ENCODE measurements at places on chromosomes 7 and 10.

DNA sequence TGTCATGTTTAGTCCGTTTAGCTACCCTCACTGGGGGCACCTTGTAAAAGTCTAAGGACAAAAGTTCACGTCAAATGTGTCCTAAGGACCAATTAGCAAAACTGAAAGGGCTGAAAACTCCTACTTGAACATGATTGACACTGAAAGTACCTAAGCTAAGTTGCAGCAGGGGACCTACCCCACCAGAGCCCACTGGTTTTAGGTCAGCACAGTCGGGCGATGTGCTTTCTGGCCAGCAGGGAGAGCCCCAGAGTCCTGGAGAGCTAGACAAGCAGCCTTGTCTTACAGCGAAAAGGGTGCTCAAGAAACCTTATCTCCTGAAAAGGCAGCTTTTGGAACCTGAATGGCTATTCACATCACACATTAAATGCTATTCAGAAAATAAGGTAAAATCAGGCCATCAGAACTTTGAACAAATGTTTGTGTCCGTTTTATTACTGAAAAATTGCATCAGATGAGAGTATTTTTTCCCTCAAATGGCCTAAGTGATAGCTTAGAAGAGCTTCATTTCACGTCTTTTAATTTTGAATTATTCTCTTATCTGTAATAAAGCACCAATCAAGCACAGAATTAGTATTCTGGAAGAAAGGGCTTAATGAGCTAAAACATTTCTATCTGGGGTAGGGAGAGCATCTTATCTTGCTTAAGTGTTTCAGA is 52.2 kb upstream of the MKI67 start:
- no peak for DNase-seq

- no peak for DNase-seq
Observed at GRCh38 chr7:44977959-44978335, 868 bp downstream of the MYO1G start.

DNA sequence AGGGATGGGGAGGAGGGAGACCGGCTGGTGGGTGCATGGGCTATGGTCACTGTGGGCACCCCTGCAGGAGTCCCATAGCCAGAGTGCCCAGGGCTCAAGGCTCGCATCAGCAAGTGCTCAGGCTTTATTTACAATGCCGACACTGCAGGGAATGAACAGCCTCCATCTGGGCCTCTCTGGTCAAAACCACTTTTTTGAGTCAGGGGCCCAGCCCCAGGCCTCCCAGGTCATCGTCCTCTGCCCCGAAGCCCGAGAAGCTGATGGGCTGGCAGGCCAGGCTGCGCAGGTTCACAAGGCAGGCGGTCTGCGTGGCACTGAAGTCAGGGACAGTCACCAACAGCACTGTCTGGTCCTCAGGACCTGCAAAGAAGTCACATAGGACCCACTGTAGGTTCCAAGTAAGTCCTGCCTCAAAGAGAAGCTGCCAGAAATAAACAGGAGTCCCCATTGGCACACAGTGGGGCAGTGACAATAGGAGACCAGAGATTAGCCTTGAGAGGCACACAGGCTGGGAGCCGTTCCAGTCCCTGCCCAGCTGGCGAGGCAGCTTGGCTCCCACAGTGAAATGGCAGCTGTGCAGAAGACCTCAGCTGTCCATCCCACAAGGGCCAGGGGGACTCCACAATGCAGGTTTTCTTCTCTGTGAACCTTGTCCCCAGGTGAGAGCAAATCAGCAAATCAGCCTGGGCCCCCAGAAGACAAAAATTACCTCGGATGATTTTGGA is 8.6 kb downstream of the POLD2 start:
- DNase-seq, result no peak

GRCh38 chr7:91373111-91373800 is 109.0 kb downstream of the FZD1 start:
- no peak for DNase-seq

DNA sequence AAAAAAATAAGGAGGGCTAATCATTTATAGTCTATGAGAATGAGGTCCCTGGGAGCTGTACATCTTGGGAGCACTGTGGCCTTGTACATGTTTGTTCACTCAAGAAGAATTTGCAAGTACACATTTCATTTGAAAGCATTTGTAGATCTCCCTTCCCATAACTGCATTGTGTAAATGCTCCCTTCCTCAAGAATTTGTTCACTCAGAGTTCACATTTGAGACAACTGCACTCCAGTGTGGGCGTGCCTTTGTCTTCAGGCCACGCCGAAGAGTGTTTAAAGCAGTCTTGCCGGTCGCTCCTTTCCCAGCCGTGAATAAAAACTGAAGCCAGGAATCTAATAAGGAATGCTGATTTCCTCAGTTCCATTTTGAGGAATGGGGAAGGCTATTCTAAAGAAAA is 291.1 kb upstream of the LYZL1 start:
- DNase-seq, result no peak

DNA sequence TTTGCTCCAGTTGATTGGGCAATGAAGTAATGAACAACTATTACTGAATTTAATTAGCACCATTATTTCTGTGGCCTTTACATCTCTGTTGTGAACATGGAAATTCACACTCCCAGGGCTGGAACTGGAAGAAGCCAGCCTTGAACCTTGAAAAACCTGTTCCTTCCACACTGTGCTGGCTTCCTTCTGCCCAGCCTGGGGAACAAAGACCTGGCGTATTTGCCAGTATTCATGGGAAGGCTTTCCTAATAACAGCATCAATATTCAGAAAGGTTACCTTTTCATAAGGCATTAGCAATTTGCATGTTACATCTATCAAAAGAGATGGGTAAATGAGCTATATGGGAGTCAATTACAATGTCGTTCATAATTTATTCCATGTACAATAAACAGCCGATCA is 1.3 kb downstream of the C10orf90 start:
- no peak for DNase-seq

DNA sequence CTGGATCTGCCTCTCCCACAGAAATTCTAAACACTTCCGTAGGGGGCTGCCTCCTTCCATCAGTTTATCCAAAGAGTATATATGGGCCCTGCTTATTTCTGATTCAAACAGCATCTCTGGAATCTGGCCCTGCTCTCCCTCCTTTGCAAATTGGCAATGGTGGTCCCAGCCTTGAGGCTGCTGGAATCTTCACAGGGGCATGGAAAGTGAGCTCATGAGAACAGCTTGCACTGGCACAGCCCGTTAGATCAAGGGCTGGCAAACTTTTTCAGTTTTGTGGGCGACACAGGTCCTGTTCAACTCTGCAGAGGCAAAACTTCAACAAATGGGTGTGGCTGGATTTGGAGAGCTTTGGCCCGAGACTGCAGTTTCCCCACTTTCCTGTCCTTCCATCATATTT is 526.9 kb downstream of the KCNMA1 start:
- DNase-seq, result no peak

DNA sequence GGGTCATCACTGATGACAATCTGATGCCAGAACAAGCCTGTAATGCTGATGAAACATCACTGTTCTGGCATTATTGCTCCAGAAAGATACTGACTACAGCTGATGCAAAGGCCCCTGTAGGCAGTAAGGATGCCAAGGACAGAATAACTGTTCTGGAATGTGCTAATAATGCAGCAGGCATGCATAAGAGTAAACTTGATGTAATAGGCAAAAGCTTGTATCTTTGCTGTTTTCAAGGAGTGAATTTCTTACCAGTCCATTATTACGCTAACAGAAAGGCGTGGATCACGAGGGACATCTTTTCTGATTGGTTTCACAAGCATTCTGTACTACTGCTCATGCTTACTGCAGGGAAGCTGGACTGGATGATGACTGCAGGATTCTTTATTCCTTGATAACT is 18.7 kb downstream of the LCOR start:
- peak; percentile 82 for DNase-seq

DNA sequence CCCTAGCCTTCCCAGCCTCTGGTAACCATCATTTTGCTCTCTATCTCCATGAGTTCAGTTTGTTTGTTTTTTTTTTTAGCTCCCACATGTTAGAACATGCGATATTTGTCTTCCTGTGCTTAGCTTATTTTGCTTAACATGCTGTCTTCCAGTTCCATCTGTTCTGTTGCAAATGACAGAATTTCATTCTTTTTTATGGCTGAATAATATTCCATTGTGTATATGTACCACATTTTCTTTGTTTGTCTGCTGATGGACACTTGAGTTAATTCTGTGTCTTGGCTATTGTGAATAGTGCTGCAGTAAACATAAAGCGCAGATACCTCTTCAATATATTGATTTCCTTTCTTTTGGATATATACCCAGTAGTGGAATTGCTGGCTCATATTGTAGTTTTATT is 21.0 kb downstream of the DLD start:
- DNase-seq, result no peak

GRCh38 chr7:116524609-116525297 is at the start of gene CAV1:
CAV1 (plus strand) TSS chr7:116525036; CDS start chr7:116525063, 27 bp downstream.
- peak; percentile 79 for DNase-seq

DNA sequence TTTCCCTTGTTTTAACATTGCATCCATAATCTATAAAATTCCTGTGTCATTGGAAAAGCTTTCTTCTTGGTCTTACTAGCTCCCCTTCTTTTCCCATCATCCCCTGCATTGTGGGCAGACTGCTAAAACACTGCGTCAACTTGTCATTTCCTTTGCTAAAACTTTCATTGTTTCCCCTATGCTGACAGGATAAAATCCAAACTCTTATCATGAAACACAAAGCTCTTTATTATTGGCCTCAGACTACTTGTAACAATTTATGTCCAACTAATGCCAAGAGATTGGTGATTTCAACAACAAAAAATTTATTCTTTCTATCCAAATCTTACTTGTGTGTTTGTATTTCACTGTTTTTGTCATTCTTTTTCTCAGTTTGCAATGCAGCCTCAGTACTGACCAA is 339.1 kb downstream of the HGF start:
- DNase-seq, result no peak

DNA sequence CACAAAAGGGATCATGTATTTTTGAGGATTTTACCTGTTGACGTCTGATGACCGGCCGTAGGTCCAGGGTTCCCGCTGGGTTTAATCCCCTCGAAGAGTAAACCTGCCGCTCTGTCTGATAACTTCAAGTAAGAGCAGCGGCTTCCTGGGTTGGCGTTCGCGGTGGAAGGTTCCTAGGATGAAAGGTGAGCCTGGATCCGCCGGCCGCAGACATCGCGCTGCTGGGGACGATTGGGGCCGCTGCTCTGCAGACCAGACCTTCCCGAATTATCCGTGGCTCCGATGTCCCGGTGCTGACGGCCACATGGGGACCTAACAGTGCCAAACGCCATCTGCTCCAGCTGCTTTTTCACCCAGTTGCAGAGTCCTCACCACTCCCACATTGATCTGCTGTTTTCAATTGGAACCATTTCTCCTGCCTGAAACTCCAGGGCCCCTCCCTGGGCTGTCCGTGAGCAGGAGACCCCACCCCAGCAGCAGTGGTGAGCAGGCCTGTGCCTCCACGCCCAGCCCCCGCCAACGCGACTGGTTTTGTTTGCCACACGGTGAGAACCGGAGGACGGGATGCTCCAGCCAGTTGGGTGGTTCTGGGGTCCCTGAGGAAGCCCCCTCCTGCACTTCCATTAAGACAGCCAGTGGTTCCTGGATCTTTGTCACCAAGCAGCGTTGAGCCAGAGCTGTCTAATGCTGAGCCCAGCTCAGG is 12.2 kb upstream of the AP5Z1 start:
- DNase-seq, result no peak

- no peak for DNase-seq
Observed at GRCh38 chr7:130884437-130885417, 150.7 kb upstream of the KLF14 start.
